NCI-H187 treated with DMSO at 0.1 percent for 48 hours (cell line): ENCODE measurements at places on chromosomes 16 and 17.
A peak's percentile ranks its signal among the peaks of the same experiment; 100 is the strongest.

GRCh38 chr16:15739464-15739863 is 89.4 kb downstream of the NDE1 start:
- no peak for DNase-seq

GRCh38 chr16:69273009-69273408 is 38.1 kb upstream of the VPS4A start:
- DNase-seq = no peak

DNA sequence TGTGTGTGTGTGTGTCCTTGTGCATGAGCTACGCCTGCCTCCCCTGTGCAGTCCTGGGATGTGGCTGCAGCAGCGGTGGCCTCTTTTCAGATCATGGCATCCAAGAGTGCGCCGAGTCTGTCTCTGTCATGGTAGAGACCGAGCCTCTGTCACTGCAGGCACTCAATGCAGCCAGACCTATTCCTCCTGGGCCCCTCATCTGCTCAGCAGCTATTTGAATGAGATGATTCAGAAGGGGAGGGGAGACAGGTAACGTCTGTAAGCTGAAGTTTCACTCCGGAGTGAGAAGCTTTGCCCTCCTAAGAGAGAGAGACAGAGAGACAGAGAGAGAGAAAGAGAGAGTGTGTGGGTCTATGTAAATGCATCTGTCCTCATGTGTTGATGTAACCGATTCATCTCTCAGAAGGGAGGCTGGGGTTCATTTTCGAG is 22.5 kb downstream of the STAT5A start:
- no peak for DNase-seq

GRCh38 chr16:26214581-26215174 is 522.9 kb downstream of the HS3ST4 start:
- DNase-seq = no peak

DNA sequence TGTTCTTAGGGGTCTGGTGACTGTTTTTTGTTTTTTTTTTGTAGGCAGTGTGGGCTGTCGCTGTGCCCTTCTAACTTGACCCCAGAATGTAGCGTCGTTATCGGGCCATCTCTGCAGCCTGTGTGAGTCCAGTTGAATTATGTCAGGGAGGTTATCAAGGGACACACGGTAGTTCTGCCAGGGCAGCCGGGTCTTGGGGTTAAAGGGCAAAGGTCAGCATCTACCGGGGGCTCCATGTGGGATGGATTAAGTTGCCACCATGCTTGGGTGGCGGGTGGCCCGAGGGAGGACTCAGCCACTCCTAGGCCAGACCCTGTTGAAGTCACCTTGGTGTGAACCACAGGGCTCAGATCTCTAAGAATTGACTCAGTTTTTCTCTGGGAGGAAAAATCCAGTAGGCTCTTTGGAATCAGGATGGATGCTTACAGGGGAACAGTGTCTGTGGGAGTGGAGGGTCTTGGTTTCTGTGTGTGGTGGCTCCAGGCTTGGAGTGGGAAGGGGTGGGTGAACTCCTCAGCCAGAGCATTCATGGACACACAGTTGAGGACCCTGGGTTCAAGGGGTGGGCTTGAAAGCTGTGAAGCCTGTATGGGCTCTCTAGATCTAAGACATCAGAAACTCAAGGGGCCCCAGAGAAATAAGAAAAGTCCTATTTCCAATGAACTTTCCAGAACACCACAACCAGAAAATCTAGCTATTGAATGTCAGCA is 191.7 kb downstream of the IRF8 start:
- DNase-seq = no peak

DNA sequence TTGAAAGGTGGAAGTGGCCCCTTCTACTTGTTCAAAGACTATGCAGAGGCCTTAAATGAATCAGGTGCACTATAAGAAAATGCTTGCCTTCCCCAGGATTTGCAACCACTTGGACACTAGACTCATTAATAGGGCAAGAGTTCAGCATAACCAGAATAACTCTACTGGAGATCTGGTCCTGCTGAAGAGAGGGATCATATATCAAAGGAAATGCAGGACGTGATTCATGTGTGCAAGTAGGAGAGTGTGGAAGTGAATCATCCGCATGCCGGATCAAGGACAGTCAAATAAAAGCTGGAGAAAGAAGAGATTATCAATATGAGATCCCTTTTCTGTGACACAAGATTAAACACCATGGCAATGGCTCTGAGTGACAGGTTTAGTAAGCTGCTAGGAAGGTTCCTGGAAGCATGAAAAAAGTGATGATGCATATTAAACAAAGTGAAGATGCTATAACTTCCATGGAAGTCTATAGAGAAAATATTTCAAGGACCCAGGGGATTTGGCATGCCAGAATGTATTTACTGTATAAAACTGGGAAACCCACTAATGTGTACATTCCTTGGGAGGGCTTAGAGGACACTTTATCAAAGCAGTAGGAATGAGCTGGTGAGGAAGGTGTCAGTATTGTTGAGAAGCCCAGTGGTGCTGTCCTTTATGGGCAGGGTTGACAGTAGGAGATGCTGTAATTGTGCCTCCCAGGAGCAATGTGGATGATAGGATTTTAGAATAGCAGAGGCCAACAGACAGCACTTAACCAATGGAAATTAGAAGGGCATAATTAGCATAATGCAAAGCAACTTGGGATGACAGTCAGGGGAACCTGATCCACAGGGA is 133.1 kb downstream of the ABCA8 start:
- DNase-seq = no peak

DNA sequence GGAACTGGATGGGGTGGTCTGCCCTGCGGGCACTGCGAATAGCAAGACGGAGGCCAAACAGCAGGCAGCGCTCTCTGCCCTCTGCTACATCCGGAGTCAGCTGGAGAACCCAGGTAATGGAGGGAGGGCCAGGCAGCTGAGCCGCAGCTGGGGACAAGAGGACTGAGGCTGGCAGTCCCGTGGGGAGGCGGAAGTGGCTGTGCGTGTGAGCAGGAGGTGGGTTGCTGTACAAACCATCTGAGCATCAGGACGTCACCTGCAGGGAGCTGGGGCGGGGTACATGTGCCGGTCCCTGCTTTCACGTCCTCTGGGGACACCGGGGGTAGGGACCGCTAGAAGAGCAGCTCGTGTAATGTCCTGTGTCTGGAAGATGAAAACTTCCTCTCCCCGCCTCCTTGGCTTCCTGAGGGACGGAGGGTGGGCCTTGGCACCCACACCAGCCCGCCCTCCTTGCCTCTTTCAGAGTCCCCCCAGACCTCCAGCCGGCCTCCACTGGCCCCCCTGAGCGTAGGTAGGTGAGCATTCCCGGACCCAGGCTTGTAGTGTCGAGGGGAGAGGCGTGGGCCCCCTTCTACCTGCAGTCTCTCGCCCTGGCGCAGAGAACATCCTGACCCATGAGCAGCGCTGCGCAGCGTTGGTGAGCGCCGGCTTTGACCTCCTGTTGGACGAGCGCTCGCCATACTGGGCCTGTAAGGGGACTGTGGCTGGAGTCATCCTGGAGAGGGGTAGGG is 3.7 kb downstream of the ADAD2 start:
- DNase-seq = peak; percentile 35

- no peak for DNase-seq
Observed at GRCh38 chr17:2181206-2181896, 122.2 kb downstream of the SMG6 start.

DNA sequence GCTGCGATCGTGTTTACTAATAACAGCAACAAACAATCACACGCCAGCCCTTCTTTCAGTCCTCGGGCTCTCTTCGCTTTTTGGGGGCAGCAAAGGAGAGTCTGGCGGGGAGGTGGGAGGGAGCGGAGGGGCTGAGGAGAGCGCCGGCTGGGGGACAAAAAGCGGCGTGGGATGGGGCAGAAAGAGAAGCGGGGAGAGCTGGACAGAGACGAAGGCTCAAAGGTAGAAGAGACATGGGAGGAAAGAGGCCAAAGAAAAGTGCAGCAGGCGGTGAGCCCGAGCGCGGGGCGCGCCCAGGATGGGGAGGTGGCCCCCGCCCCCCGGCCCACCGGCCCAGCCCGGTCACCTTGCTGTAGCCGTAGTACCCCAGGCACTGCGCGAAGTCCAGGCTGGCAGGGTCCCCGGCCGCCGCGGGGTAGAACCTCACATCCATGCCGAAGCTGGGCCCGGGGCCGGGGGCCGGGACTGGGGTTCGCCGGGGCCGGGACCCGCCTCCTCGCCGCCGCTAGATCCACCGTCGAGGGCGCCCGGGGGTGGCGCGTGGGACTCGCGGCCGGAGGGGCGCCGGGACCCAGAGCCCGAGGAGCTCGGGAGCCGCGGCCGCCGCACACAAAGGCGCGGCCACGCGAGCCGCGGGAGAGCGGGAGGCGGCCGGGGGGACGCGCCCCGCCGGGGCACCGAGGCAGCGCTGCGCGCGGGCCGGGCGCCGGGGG is 496 bp downstream of the TOX3 start:
- no peak for DNase-seq

GRCh38 chr16:69017036-69017783 is 88.2 kb upstream of the HAS3 start:
- no peak for DNase-seq

DNA sequence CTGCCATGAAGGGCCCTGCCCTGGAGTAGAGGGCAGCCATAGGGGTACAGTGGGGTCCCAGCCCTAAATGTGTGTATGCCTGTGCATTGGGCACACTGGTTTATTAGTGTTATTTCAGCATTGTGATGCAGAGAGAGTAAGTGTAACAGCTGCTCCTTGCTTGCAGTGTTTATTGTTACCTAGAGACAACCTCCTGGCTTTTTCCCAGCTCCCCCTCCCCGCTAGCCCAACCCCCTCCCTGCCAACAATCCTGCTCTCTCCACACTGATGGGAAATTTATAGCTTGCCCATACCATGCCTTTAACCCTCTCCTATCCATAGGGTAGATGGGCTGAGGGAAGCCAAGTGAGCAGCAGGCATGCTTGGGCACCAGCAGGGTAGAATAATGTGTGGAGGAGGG is 51.3 kb downstream of the NEUROD2 start:
- DNase-seq = no peak

- no peak for DNase-seq
Observed at GRCh38 chr17:69723741-69724140, 309.2 kb downstream of the MAP2K6 start.

DNA sequence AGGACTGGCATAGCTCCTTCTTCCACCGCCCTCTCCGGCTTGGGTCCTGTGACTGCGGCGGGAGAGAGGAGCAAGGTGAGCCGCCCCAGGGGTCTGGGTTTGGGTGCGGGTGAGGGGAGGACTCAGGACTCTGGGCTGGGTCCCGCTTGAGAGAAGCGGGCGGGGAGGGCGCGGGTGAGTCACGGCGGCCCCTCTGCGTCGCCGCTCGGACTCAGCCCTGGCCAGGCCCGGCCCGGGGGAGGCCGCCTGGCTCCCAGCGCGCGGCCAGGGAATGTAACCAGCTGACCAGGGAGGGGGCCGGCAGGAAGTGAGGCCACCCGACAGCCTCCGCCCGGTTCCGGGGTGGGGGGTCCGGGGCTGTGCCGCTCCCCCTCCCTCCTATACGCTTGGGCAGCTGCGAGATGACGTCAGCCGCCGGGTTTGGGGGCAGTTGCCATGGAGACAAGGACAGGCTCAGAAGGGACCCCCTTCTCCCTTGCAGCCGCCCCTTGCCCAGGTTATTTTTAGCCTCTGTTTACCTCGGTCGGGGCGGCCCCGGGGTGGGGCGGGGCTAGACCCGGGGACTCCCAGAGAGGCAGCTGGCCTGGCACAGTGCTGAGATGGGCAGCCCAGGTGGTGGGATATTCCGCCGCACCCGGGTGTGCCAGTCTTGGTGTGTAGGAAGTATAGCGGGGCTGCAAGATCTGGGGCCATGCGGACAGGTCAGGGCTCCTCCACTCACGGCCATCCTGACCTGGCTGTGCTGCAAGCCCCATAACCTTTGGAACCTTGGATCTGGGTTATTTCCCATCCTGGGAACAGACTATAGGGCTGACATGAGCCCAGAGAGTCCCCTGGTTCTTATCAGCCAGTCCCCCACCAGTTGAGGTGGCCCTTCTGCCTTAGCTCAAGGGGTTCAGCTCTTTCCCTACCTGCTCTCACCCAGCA is 1.6 kb downstream of the RIPOR1 start:
- no peak for DNase-seq

GRCh38 chr16:66843191-66843590 is 1.0 kb upstream of the CA7 start:
- no peak for DNase-seq

DNA sequence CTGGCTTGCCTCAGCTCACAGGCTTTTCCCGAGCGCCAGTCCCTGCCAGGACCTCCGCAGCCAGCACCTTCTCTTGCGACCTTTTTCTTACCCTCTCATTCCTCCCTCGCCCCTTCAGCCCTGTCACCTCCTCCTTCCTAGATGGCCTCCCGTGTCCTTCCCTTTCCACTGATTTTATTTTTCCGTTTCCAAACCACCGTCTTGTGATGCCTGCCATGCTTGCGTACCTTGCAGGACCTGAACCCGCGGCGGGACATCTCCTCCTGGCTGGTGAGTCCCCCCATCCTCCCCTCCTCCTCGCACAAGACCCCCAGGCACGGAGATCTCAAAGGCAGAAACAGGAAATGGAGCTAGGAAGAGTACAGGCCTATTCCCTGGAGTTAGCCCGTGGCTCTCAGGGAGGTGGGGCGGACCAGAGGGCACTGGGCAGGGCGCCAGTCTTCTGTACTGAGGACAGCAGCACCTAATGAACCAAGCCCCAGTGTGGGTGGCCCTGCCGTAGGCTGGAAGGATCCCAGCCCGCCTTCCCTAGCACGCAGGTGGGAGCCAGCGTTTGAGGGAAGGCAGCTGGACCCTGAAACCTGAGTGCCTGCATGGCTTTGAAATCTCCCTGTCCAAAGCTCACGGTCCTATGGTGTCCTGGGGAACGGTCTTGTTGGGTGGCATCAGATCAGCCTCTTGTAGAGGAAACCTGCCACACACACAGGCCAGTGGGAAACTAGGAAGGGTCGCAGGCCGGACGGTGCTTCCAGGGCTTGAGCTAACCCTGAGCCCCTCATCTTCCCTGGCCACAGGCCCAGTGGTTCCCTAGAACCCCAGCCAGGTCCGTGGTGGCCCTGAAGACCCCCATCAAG is 612 bp downstream of the CISD3 start:
- DNase-seq = no peak

DNA sequence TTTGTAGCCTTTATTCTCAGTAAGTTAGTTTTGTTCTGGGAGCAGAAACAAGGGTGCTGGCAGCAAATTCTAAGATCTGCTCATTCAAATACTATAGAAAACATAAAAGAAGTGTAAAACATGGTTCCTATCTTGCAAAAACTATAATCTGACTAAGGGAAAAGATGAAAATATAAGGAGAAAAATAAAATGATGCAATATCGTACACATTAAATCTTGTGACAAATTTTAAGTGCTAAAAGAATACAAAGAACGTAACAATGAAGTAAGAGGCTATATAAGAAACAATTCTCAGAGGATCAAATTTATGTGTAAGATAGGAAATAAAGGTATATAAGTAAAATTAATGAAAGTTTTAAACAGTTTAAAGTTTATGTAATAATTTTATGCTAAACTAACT is 224.6 kb downstream of the CEP112 start:
- DNase-seq = no peak

DNA sequence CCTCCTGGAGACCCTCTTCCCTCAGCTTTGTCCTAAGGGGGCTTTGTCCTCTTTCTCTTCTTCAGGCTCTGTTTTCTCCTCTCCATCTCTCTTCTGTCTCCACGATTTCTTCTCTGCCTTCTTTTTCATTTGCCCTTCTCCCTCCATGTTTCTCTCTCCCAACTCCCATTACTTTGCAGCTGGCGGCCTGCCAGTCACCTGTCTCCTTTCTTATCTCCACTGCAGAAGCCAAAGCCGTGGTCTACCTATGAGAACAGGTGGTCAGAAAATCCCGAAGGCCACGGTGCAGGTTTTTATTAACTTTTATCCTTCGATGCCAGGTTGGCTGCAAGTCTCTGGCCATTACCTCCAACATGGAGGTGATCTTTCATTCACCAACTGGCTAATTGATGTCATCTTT is 45.1 kb downstream of the FZD2 start:
- no peak for DNase-seq

GRCh38 chr16:2035431-2036199 is 8.9 kb downstream of the NHERF2 start:
- DNase-seq = no peak

- DNase-seq = no peak
Observed at GRCh38 chr17:14316126-14316832, 15.4 kb downstream of the HS3ST3B1 start.
